Muscle of leg (tissue), 16 donors: ENCODE measurements at places on chromosomes 2 and 18. TPM values are rescaled to one million over a fixed set of nuclear protein-coding genes. Genes with fewer than 3 reads are reported as not detected.

Gene SGPP2
- not detected for total RNA-seq

Gene GIGYF2
- 49.4 TPM for total RNA-seq

Gene RESP18
- not detected for total RNA-seq

Gene WBP1
- total RNA-seq = 44.3 TPM

Gene ALPI
- not detected for total RNA-seq

Gene LIMS4
- total RNA-seq = 3.8 TPM

DNA sequence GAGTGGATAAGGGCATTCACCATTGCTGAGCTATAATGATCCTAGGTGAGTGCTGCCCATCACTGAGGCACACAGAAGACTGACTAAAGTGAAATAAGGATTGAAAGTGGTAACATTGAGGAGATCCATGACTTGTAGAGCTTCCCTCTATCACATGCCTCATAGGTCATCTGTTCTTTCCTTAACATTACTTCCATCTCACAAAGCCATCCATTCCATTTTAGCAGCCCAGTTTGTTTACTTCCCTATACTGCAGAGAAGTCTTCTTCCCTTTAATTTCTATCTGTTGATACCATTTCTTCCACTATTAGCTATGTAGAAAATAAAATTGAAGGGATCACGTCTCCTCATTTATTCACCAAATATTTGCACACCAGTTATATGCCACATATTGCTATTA, 32.1 kb downstream of the ME2 start:
- DNase-seq = peak; percentile 1
- H3K27me3 ChIP-seq = no peaks in the 10 kb centered on the region
- H3K36me3 ChIP-seq = peaks cover 11% of the 10 kb centered on the region
- H3K4me1 ChIP-seq = no peaks in the 10 kb centered on the region

DNA sequence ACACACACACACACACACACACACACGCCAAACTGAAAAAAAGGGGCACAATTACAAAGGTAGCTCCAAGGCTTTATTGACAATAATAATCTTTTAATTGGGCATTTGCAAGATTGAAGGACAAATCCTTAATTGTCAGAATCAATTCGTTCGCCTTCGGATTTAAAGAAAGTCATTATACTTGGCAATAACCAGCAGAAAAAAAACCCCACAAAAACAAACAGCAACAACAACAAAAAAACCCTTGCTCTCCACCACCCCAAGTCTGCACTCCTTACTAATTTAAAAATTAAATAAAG, 1.8 kb upstream of the HOXD8 start:
- peaks cover 29% of the 10 kb centered on the region for H3K4me1 ChIP-seq
- H3K27me3 ChIP-seq = peaks cover 77% of the 10 kb centered on the region
- H3K4me3 ChIP-seq = no peak overlapping the region
- DNase-seq = no peak

DNA sequence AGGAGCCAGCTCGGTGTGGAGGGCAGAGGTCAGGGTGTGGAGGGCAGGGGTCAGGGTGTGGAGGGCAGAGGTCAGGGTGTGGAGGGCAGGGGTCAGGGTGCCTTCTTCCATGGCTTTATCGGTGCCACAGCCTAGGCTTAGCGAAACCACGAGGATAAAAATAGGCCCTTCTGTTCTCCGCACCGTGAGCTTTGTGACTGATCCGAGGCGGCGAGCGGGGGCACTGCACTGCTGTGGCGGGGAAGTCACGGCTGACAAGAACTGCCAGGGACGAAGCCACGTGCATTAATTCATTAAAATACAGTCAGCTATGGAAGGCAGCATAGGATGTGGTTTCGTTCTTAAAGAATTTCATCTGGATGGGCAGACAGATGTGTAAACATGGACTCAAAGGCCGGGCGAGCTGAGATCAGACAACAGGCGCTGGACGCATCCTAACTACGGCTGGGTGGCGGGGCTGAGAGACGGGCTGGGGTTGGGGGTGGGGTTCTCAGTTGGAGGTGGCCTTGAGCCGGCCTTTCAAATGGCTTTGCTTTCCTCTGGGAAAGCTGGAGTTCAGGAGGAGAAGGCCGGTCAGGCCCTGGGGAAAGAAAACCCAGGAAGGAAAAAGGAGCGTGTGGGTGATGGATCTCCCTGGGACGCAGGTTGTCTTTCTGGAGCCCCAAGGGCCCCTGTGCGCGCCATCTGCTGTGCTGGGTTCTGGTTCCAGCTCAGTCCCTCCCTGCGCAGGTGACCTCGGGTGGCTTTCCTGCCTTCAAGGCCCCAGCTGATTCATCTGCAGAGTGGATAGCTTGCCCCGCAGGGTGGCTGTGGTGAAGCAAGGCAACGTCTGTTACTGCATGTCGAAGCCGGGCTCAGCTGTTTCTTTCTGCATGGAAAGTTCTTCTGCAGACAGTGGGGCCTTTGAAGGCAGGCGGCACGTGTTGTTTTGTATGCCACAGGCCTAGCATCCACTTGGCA, 958 bp upstream of the ALLC start:
- H3K36me3 ChIP-seq = no peaks in the 10 kb centered on the region
- peak overlapping the region; percentile 74 for H3K27ac ChIP-seq
- no peaks in the 10 kb centered on the region for H3K27me3 ChIP-seq
- H3K4me3 ChIP-seq = no peak overlapping the region
- peak; percentile 71 for DNase-seq

- H3K4me1 ChIP-seq = peaks cover 12% of the 10 kb centered on the region
- DNase-seq = no peak
- H3K27me3 ChIP-seq = no peaks in the 10 kb centered on the region
- H3K36me3 ChIP-seq = no peaks in the 10 kb centered on the region
- H3K4me3 ChIP-seq = no peak overlapping the region
- peak overlapping the region; percentile 90 for H3K27ac ChIP-seq
Observed at GRCh38 chr2:46117994-46118393, 179.2 kb upstream of the EPAS1 start.

GRCh38 chr18:10913919-10914318, 235.4 kb downstream of the PIEZO2 start:
- H3K27ac ChIP-seq = peak overlapping the region; percentile 21
- no peak overlapping the region for H3K4me3 ChIP-seq
- H3K4me1 ChIP-seq = peaks cover 2% of the 10 kb centered on the region
- DNase-seq = peak; percentile 80
- H3K36me3 ChIP-seq = no peaks in the 10 kb centered on the region
- H3K27me3 ChIP-seq = no peaks in the 10 kb centered on the region

DNA sequence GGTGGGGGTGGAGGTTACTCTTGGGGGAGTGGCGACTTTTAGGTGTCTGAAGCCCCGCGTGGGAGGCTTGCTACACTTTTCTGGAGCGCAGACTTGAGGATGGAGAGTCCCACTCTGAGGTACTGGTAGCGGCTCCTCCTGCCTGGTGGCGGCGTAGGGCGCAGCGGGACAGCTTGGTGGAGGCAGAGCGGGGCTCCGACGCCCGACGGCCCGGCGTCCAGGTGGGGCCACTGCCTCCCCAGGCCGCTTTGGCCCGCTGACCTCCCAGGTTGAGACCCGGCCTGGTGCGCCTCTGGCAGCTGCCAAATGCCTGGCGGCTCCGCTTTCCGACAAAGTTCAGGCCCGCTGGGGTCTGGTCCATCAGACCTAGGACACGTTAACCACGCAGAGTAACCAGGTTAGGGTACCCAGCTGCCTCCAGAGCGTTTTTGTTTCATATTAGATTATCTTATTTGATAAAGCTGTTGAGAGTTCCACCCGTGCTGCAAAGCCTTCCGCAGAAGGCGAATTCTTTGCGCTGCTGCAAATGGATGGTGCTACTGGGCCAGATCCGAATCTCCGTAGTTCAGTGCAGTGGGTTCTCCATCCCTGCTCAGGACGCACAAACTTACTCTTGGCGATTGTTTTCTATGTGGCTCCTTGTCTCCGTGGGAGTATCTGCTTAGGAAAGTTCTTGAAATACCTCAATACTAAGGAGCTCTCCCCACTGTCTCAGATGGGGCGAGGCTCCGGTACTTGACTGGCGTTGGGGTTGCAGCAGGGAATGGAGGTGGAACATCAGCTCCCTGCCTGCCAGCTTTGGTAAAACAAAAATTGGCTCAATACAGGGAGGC, 405.9 kb downstream of the XIRP2 start:
- H3K36me3 ChIP-seq = no peaks in the 10 kb centered on the region
- H3K4me3 ChIP-seq = peak overlapping the region; percentile 50
- no peak overlapping the region for H3K27ac ChIP-seq
- peaks cover 15% of the 10 kb centered on the region for H3K4me1 ChIP-seq
- H3K27me3 ChIP-seq = peaks cover 14% of the 10 kb centered on the region
- DNase-seq = peak; percentile 4

DNA sequence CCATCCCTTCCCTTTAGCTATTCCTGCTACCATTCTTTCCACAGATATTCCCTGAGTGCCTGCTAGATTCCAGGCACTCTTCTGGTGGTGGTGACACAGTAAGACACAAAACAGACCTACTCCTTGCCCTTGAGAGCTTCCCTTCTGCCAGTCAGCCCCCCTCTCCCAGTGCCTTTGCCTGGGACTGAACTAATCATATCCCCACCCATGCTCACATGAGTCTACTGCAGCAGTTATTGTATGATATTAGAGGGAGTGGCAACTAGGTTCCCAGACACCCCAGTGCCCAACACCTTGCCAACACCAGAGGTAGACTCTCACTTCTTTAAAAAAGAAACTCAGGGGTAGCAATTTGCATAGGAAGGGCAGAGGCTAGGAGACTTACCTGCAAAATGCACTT, 7.2 kb upstream of the LBH start:
- peak overlapping the region; percentile 29 for H3K27ac ChIP-seq
- no peaks in the 10 kb centered on the region for H3K27me3 ChIP-seq
- DNase-seq = no peak

GRCh38 chr2:71150082-71150816, 19.8 kb downstream of the MPHOSPH10 start:
- H3K27me3 ChIP-seq = peaks cover 3% of the 10 kb centered on the region
- peaks cover 32% of the 10 kb centered on the region for H3K36me3 ChIP-seq
- H3K4me3 ChIP-seq = no peak overlapping the region
- H3K4me1 ChIP-seq = no peaks in the 10 kb centered on the region

DNA sequence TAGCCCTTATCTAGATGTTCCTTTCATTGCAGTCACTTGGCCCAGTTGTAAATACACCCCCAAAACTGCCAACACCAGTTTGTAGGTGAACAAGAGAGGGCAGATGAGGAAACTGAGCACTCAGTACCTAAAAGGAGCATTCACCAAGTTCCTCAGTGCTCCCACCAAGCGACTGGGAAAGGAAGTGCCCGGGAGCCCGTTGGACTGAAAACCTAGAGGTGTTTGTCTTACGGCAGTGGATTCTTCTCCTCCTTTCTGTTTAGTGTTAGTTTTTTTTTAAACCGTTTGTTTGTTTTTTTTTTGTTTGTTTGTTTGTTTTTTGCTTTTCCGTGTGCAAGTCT, 43.3 kb downstream of the SOX11 start:
- no peaks in the 10 kb centered on the region for H3K4me1 ChIP-seq
- H3K36me3 ChIP-seq = no peaks in the 10 kb centered on the region
- no peak overlapping the region for H3K27ac ChIP-seq
- DNase-seq = no peak

GRCh38 chr2:164504253-164504652, 117.0 kb downstream of the GRB14 start:
- no peaks in the 10 kb centered on the region for H3K27me3 ChIP-seq
- DNase-seq = no peak
- no peak overlapping the region for H3K27ac ChIP-seq
- H3K36me3 ChIP-seq = no peaks in the 10 kb centered on the region
- no peaks in the 10 kb centered on the region for H3K4me1 ChIP-seq

DNA sequence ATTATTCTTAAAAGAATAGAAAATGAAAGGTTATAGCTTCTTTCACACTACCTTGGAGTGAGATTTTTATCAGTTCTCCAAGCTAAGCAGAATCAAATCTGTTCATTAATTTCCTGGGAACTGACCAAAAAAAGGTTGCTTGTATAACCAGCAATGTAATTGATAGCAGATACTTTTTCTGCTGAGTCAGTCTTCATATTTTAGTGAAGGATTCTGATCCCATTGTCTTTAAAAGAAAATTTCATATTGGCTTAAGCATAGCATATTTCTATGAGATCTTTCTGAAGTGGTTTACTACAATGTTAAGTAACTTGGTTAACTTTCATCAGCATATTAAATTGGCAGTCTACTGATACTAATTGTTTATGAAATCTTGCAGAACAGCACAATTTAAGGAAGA, 338.0 kb downstream of the TMX3 start:
- peak; percentile 5 for DNase-seq
- H3K4me3 ChIP-seq = no peak overlapping the region
- no peaks in the 10 kb centered on the region for H3K27me3 ChIP-seq
- no peaks in the 10 kb centered on the region for H3K4me1 ChIP-seq

- no peak overlapping the region for H3K27ac ChIP-seq
- no peaks in the 10 kb centered on the region for H3K27me3 ChIP-seq
- H3K4me1 ChIP-seq = no peaks in the 10 kb centered on the region
- H3K36me3 ChIP-seq = no peaks in the 10 kb centered on the region
- H3K4me3 ChIP-seq = no peak overlapping the region
Observed at GRCh38 chr2:149394864-149395263, 64.5 kb downstream of the LYPD6 start.

GRCh38 chr2:143901185-143901842, 618.6 kb downstream of the ZEB2 start:
- DNase-seq = peak; percentile 7
- H3K4me1 ChIP-seq = no peaks in the 10 kb centered on the region
- H3K36me3 ChIP-seq = no peaks in the 10 kb centered on the region
- H3K4me3 ChIP-seq = no peak overlapping the region

DNA sequence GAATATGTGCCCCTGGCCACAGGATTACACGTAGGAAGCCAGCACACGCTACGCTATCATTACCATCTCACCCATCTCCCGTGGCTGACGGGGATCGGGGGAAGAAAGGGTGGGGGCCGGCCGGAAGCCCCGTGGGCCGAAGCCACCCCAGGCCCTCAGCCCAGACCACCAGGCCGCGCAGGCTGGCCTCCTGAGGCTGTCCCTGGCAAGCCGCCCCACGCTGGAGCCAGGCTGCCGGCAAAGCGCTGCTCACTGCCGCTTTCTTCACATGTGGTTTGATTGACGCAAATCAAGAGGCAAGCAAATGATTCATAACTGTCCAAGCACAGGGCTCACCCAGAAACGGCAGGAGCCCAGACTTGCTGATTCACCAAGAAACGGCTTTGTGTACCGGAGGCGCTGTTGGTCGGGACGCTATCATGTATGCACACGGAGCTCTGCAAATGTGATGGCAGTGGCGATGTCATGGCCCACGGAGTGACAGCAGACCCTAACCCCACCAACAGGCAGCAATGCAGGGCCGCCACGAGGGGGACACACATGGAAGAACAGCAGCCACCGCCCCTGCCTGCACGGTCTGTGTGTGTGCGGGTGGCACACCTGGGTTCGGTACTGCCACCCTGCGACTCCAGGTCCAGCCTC, 125.7 kb downstream of the HDAC4 start:
- H3K27ac ChIP-seq = peak overlapping the region; percentile 88
- peak; percentile 70 for DNase-seq
- no peaks in the 10 kb centered on the region for H3K27me3 ChIP-seq
- no peak overlapping the region for H3K4me3 ChIP-seq

- H3K27me3 ChIP-seq = no peaks in the 10 kb centered on the region
- H3K27ac ChIP-seq = peak overlapping the region; percentile 81
- H3K4me3 ChIP-seq = no peak overlapping the region
- H3K36me3 ChIP-seq = no peaks in the 10 kb centered on the region
Observed at GRCh38 chr2:64678771-64679590, 25.3 kb upstream of the SERTAD2 start.

GRCh38 chr2:179443180-179443579, 178.5 kb upstream of the SESTD1 start:
- H3K4me1 ChIP-seq = no peaks in the 10 kb centered on the region
- no peak overlapping the region for H3K4me3 ChIP-seq
- no peaks in the 10 kb centered on the region for H3K36me3 ChIP-seq
- no peak for DNase-seq
- no peak overlapping the region for H3K27ac ChIP-seq
- H3K27me3 ChIP-seq = no peaks in the 10 kb centered on the region

GRCh38 chr2:215711471-215712034, 275.7 kb upstream of the FN1 start:
- H3K4me1 ChIP-seq = peaks cover 18% of the 10 kb centered on the region
- H3K4me3 ChIP-seq = no peak overlapping the region
- DNase-seq = peak; percentile 78
- H3K27me3 ChIP-seq = no peaks in the 10 kb centered on the region
